ENCODE measurements at places on chromosomes 11 and 22.

- no peak for DNase-seq
Observed at GRCh38 chr11:92224054-92224406, 588 bp upstream of the FAT3 start.

GRCh38 chr11:95641495-95641894 lies 148.1 kb downstream of the FAM76B start:
- no peak for DNase-seq

- DNase-seq: no peak
Observed at GRCh38 chr11:74685905-74686304, 45.3 kb downstream of the CHRDL2 start.

DNA sequence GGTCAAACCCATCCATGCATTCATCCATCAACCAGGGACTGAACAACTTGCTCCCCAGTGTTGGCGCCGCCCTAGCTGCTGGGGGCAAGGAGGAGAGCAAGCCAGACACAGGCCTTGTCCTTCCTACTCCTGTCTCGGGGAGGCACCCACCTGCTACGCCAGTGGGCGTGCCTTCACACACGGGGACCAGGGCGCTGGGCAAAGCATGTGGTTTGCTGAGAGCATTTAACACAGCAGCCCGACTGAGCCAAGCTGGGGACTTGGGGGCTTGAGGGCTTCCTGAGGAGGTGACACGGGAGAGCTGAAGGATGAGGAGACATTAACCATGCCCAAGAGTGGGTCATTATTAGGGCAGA lies 30.6 kb downstream of the CACNA1I start:
- DNase-seq: no peak

- DNase-seq: no peak
Observed at GRCh38 chr22:45425101-45425500, 11.6 kb downstream of the RIBC2 start.

- DNase-seq: no peak
Observed at GRCh38 chr22:23248583-23248982, 68.3 kb downstream of the BCR start.

GRCh38 chr11:82873919-82874333 lies 26.3 kb downstream of the PRCP start:
- no peak for DNase-seq

- DNase-seq: peak; percentile 19
Observed at GRCh38 chr11:124078591-124078990, 36.7 kb upstream of the VWA5A start.

GRCh38 chr11:14148653-14149273 lies 186.2 kb downstream of the SPON1 start:
- peak; percentile 19 for DNase-seq

DNA sequence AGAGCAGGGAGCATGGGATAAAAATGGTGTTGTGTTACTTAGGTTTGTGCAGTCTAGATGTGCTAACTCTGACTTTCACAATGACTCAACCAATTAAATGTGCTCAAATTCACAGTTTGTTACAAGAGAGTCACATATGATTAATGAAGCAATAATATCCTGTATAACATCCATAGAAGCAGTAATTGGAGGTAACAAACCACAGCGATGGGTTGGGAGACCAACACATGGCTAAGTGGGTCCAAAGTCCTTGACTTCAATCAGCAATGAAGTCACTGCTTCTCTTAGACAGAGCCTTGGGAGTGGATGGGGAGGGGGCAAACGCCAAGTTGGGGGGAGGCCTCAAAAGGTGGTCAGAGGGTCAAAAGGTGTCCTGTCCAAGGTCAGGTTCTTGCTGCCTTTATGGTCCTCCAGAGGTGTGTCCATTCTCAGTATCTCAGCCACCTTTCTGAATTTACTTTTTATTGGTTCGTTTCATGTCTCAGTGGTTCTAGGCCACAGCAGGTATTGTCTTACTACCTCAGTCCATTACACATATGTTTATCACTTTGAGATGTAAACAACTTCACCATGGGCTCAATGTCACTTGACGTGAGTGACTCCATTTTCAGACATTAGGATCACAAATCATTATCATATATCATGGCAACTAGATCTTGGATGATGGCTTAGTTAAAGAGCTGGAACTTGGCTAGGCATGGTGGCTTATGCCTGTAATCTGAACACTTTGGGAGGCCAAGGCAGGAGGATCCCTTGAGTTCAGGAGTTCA lies 32.4 kb downstream of the SLN start:
- DNase-seq: no peak

DNA sequence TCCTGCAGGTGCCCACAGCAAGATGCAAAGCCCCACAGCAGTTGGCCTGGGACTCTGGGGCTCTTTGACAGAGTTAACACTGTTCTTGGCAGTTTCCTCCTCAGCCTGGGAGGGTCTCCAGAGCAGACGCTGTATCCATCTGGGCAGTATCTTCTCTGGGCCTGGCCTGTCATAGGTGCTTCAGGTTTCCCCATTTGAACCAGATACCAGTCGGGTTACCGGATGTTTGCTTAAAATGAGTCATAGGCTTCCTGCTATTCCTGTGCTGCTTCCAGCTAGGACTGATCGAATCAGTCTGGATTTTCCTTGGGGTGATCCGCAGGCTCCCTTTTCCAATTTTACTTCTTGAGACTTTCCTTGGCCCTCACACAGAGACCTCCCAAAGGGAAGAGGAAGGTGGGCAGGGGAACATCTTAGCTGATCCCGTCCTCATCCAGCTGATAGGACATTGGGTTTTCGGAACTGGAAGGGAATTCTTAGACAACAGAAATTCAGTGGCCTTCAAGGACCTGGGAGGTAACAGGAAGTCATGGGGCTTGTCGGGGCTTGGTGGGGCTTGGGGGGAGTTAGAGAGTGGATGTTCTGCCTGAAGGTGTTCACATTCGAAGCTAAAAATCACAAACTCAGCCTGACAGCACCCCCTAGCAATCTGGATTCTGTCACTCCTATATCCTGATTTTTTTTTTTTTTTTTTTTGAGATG lies 2.4 kb upstream of the RANGAP1 start:
- no peak for DNase-seq

- DNase-seq: no peak
Observed at GRCh38 chr11:44755556-44756523, 29.1 kb downstream of the TSPAN18 start.

GRCh38 chr22:29233277-29233877 lies 27.7 kb downstream of the EMID1 start:
- DNase-seq: no peak

GRCh38 chr11:111982541-111983186 lies 42.5 kb upstream of the DLAT start:
- no peak for DNase-seq

GRCh38 chr22:21657360-21658032 lies 8.3 kb upstream of the PPIL2 start:
- no peak for DNase-seq

GRCh38 chr22:37269936-37270678 lies 12.2 kb upstream of the CYTH4 start:
- DNase-seq: no peak

- DNase-seq: no peak
Observed at GRCh38 chr22:39365492-39365780, 15.6 kb downstream of the SYNGR1 start.

DNA sequence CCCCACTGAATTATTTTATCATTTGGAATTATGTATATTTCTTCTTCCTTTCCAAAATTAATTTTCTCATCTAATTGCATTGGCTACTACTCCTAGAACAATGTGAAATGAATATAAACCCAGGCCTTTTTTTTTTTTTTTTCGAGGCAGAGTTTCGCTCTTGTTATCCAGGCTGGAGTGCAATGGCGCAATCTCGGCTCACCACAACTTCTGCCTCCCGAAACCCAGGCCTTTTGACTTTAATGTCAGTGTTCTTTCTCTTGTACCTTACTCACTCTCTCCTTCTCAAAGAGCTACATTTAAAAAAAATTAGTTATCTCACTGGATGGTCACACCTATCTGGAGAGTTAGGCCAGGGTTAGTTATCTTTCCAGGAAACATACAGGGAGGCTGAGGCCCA lies 35.3 kb upstream of the LRRC32 start:
- DNase-seq: no peak

GRCh38 chr22:22884888-22885840 lies 2.5 kb upstream of the IGLL5 start:
- DNase-seq: no peak

DNA sequence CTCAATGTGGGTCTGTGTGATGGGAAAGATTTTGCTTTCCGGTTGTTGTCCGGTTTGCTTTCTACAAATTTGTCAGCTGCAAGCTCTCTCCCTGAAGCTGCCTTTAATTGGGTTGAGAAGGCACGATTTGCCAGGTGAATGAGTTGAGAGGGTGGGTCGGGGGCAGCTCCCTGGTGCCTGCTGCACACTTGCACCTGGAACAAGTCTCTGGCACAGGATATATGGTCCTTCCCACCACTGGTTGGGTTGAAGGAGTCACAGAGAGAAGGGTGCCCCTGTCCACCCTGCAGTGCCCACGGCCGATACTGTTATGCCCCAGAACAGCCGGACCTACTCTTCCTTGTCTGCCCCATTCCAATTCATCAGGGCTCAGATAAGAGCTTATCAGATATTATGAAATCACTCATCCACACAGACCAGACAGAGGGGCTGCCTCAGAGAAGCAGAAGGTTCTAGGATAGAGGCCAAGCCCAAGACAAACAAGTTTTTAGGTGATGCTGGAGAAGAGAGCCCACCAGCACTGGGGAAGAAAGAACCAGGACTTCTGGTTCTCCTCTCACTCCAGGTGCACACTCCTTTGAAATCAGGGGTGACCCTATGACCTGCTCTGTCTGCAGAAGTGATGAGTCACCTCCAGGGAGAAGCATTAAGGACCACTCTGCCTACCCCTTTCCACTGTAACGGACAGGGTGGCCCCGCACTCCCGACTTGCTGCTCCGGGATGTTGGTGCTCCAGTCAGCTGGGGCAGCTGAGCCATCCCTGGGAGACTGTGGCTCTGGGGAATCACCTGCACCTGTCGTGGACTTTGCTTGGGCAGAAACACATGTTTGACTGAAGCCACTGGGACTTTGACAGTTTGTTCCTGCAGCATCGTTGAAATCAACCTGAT lies 45.3 kb downstream of the RTL6 start:
- DNase-seq: no peak

GRCh38 chr11:8310743-8311298 lies 47.1 kb upstream of the LMO1 start:
- no peak for DNase-seq

- no peak for DNase-seq
Observed at GRCh38 chr22:33114565-33114964, 56.4 kb upstream of the SYN3 start.

GRCh38 chr11:71293961-71294782 lies 41.8 kb upstream of the SHANK2 start:
- no peak for DNase-seq

DNA sequence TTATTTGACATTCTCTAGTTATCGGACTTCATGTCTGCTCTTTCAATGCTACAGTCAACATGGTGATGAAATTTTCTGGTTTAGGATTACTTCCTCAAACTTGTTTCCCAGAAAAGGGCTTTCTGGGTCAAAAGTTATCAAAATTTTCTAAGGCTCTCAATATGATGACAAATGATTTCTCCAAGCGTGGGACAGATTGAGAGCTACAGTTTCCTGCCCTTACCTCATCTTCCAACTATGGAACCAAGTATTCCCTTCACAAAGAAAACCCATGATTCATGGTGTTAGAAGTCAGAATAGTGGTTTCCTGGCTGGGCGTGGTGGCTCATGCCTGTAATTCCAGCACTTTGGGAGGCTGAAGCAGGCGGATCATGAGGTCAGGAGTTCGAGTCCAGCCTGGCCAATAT lies 17.8 kb downstream of the MYO18B start:
- no peak for DNase-seq

GRCh38 chr22:25404556-25404927 lies 159.9 kb upstream of the GRK3 start:
- DNase-seq: no peak

DNA sequence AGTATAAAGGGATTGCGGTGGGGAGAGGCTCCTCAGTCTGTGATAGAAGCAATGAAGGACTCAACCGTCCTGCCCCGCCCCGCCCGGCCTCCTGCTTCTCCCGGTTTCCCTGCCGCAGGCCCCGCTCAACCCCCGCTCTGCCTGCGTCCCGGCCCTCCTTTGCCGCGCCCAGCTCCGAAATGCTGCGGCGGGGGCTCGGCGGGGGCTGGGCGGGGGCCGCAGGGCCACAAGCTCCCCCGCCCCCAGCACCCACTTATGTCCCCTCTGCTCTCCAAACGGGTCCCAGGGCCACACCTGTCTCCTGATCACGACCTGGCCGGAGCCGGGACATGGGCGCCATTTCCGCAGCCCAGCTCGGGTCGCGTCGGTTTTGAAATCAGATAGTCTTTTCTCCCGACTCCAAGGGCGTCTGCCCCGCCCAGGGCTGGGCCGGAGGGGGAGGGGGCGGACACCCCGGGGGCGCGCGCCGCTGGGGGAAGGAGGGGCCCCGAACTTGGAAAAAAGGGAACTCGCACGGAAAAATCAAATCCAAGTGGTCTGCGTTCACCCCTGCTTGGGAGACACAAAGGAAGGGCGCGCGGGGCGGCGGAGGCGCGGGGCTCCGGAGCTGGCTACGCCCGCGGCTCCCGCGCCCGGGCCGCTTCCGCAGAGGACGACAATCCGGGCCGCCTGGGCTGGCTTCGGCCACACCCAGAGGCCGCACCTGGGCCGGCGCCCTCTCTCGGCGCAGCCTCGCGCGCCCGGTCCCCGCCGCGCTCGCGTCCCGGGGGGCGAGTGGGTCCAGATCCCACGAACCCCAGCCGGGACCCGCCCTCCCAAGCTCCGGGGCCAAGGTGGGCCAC lies 70.6 kb upstream of the EP300 start:
- peak; percentile 50 for DNase-seq

- DNase-seq: no peak
Observed at GRCh38 chr11:76559346-76559745, 111.2 kb downstream of the LRRC32 start.

- DNase-seq: no peak
Observed at GRCh38 chr22:24069721-24070120, 58.6 kb downstream of the CABIN1 start.

- DNase-seq: no peak
Observed at GRCh38 chr11:38300570-38300969, 1702.5 kb upstream of the RAG2 start.

DNA sequence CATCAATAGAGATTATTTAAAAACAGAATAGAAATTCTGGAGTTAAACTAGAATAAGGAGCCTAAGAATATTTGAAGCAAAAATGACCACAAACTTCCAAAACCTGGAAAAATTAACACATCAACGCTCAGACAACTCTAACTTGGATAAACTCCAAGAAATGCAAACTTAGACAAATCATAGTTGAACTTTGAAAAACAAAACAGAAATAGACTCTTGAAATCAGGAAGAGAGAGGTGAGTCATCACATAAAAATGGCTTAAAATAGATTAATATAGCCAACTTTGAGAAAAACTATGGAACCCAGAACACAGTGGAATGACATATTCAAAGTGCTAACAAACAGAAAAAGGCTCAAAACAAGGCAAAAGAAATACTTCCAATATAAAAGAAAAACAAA lies 974.2 kb downstream of the JRKL start:
- no peak for DNase-seq

- DNase-seq: no peak
Observed at GRCh38 chr11:15969701-15970329, 386.5 kb downstream of the SOX6 start.

DNA sequence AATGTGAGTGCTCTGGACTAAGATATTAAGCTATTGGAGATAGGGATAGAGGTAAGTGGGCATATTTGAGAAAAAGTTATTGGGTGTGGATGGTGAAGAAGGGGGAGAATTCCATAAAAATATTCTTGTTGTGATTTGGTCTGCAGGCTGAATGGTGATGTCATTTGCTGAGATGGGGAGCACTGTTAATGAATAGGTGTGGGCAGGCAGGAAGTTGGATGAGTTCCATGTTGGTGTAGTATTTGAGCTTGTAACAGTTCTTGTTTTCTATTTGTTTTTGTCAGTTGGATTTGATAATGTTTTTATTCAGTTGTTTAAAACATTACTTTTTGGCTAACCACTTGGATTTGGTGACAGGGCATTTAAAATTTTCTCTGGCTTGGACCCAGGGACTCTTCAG lies 168.8 kb downstream of the C11orf87 start:
- DNase-seq: no peak
